Hepatocyte (in vitro differentiated cells): ENCODE measurements at places on chromosomes 11 and 22.

GRCh38 chr11:75595429-75595828 lies 33.4 kb downstream of the SERPINH1 start:
- H3K36me3 ChIP-seq = no peaks in the 10 kb centered on the region
- no peaks in the 10 kb centered on the region for H3K27me3 ChIP-seq
- no peak for DNase-seq

GRCh38 chr11:44944181-44944852 lies 6.4 kb downstream of the TP53I11 start:
- H3K36me3 ChIP-seq = no peaks in the 10 kb centered on the region
- H3K4me3 ChIP-seq = no peak overlapping the region
- no peak overlapping the region for H3K27ac ChIP-seq
- DNase-seq = no peak
- H3K4me1 ChIP-seq = no peaks in the 10 kb centered on the region

- H3K27ac ChIP-seq = no peak overlapping the region
- peak; percentile 47 for DNase-seq
- peaks cover 4% of the 10 kb centered on the region for H3K4me1 ChIP-seq
- no peaks in the 10 kb centered on the region for H3K27me3 ChIP-seq
These were observed 5.6 kb upstream of the KCTD17 start for GRCh38 chr22:37045958-37046357.

- no peaks in the 10 kb centered on the region for H3K27me3 ChIP-seq
- DNase-seq = no peak
- no peak overlapping the region for H3K4me3 ChIP-seq
These were observed 40.6 kb upstream of the TNRC6B start for GRCh38 chr22:40137132-40137531.

GRCh38 chr22:26751217-26751616 lies 93.8 kb downstream of the MIAT start:
- no peaks in the 10 kb centered on the region for H3K36me3 ChIP-seq
- DNase-seq = peak; percentile 19
- H3K4me1 ChIP-seq = no peaks in the 10 kb centered on the region

- no peak overlapping the region for H3K27ac ChIP-seq
- H3K4me3 ChIP-seq = no peak overlapping the region
- peaks cover 17% of the 10 kb centered on the region for H3K4me1 ChIP-seq
- peak; percentile 85 for DNase-seq
- H3K36me3 ChIP-seq = no peaks in the 10 kb centered on the region
These were observed 22.7 kb upstream of the GRAMD1B start for GRCh38 chr11:123407130-123407995.

GRCh38 chr11:45906965-45907611 lies at the start of gene FREY1:
Gene FREY1, minus strand, starts transcription at chr11:45907271. Its CDS starts 26 bp downstream, at chr11:45907245.
- no peak for DNase-seq
- no peak within 1 kb of the TSS for H3K27ac ChIP-seq
- H3K36me3 ChIP-seq = no peaks in the 10 kb centered on the region
- H3K27me3 ChIP-seq = no peaks in the 10 kb centered on the region
- H3K4me1 ChIP-seq = no peaks in the 10 kb centered on the region
- no peak within 1 kb of the TSS for H3K4me3 ChIP-seq

GRCh38 chr11:61293867-61294716 lies 1.0 kb downstream of the VWCE start:
- H3K27ac ChIP-seq = peak overlapping the region; percentile 63
- peaks cover 14% of the 10 kb centered on the region for H3K4me1 ChIP-seq
- H3K27me3 ChIP-seq = no peaks in the 10 kb centered on the region
- H3K36me3 ChIP-seq = no peaks in the 10 kb centered on the region
- H3K4me3 ChIP-seq = peak overlapping the region; percentile 61

- peak; percentile 70 for DNase-seq
- no peaks in the 10 kb centered on the region for H3K27me3 ChIP-seq
- no peak overlapping the region for H3K4me3 ChIP-seq
- H3K4me1 ChIP-seq = peaks cover 12% of the 10 kb centered on the region
- H3K36me3 ChIP-seq = no peaks in the 10 kb centered on the region
These were observed 26.0 kb downstream of the SLC22A6 start for GRCh38 chr11:62958547-62959421.

DNA sequence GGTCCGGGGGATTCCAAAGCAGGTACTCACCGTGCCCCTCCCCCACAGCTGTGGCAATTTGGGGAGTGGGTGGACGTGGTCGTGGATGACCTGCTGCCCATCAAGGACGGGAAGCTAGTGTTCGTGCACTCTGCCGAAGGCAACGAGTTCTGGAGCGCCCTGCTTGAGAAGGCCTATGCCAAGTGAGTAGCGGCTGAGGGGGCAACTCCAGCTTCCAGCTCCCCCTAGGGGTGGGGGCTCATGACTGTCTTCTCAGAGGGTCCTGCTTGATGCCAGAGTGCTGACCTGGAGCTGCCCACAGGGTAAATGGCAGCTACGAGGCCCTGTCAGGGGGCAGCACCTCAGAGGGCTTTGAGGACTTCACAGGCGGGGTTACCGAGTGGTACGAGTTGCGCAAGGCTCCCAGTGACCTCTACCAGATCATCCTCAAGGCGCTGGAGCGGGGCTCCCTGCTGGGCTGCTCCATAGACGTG lies 4.2 kb downstream of the CAPN1 start:
- H3K27ac ChIP-seq = no peak overlapping the region
- H3K4me1 ChIP-seq = peaks cover 15% of the 10 kb centered on the region
- no peak for DNase-seq
- H3K36me3 ChIP-seq = no peaks in the 10 kb centered on the region
- H3K4me3 ChIP-seq = no peak overlapping the region

DNA sequence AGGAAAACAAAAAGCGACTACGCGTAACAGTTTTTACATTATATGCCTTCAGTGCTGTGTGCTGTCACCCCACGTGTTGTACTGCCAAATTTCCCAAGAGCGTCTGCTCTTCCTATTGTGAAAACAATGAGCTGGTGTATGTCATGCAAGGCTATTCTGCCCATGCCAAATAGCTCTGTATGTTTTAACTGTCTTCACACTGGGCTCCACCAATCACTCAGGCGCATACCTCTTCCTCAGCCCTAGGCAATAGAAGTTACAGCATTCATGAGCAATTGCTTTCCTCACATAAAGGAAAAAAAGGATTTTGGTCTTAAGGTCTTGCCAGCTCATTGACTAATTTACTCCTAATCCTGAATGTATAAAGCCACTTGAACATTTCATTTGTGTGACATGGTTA lies 606.8 kb downstream of the NTM start:
- H3K4me3 ChIP-seq = no peak overlapping the region
- no peak overlapping the region for H3K27ac ChIP-seq
- H3K27me3 ChIP-seq = peaks cover 4% of the 10 kb centered on the region
- no peaks in the 10 kb centered on the region for H3K36me3 ChIP-seq
- no peak for DNase-seq
- H3K4me1 ChIP-seq = no peaks in the 10 kb centered on the region

DNA sequence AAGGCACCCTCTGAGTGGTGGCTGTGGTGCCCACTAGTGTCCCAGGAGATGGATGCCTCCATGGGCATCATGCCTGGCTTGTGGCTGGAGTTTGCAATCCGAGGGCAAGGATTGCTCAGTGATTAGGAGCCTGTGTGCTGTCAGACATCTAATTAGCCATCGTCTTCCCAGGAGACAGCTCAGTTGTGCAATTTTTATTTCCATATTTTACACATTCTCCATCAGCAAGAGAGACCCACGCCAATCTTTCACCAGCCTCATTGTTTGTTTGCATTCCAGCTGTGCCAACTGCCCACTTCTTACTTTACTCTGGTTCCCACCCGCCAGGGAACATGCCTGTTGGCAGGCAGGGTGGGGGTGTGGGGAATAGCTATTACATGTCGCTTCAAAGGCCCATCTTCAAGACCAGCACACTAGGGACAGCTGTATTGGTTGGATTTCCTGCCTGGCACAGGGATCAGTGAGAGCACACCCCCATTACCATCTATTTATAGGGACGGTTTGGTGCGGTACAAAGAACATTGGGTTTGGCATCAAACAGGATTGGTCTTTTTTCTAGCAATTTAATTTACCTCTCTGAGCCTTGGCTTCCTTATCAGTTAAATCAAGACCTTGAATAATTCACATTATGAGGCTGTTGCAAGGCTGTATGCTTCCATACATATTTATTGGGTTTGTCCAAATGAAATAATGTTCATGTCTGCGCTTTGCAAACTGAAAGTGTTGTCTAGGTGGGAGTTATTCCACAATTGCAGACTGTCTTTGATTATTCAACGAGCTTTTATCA lies 80.7 kb upstream of the NAV2 start:
- H3K36me3 ChIP-seq = no peaks in the 10 kb centered on the region
- H3K4me1 ChIP-seq = no peaks in the 10 kb centered on the region
- DNase-seq = no peak
- no peaks in the 10 kb centered on the region for H3K27me3 ChIP-seq
- H3K4me3 ChIP-seq = no peak overlapping the region
- no peak overlapping the region for H3K27ac ChIP-seq

GRCh38 chr11:70468256-70469195 lies 70.2 kb downstream of the CTTN start:
- H3K27ac ChIP-seq = no peak overlapping the region
- no peaks in the 10 kb centered on the region for H3K36me3 ChIP-seq
- H3K4me3 ChIP-seq = no peak overlapping the region
- no peak for DNase-seq
- no peaks in the 10 kb centered on the region for H3K4me1 ChIP-seq

DNA sequence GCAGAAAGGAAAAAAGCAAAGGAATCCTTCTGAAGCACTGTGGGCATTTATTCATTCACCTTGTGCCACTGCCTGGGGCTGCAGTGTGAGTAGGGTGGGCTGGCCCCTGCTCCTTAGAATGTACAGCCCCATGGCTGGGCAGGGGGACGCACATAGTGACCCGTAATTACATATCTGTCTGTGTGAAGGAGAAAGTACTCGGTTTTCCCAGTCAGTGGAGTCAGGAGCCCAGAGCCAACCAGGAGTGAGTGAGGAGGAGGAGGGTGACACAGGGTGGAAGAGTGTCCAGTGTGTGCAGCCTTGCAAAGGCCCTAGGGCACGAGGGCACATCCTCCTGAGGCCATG lies 91.9 kb downstream of the CDKN1C start:
- H3K36me3 ChIP-seq = no peaks in the 10 kb centered on the region
- H3K27me3 ChIP-seq = no peaks in the 10 kb centered on the region

DNA sequence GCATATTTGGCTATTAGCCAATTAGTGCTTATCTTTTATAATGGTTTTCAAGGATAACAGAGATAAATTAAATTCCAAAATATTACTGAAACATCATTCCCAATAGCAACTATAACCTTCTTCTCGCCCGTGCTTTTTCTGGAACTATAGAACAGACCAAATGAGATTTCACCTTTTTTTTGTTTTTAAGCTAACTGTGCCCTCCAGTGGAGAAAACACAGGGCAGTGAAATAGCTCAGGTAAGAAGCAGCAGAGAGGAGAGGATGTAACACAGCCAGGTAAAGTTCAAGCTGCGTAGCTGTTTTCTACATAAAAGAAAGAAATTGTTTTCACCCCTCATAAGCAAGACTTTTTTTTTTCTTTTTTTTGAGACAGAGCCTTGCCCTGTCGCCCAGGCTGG lies 28.2 kb downstream of the HSD17B12 start:
- no peaks in the 10 kb centered on the region for H3K36me3 ChIP-seq
- no peak overlapping the region for H3K27ac ChIP-seq
- no peak for DNase-seq

GRCh38 chr22:37464181-37464580 lies 22.0 kb downstream of the MFNG start:
- H3K27ac ChIP-seq = no peak overlapping the region
- DNase-seq = no peak

- H3K36me3 ChIP-seq = no peaks in the 10 kb centered on the region
- no peak for DNase-seq
- H3K4me3 ChIP-seq = no peak overlapping the region
- H3K27ac ChIP-seq = no peak overlapping the region
- no peaks in the 10 kb centered on the region for H3K27me3 ChIP-seq
These were observed 33.9 kb downstream of the NAT10 start for GRCh38 chr11:34139346-34139745.

DNA sequence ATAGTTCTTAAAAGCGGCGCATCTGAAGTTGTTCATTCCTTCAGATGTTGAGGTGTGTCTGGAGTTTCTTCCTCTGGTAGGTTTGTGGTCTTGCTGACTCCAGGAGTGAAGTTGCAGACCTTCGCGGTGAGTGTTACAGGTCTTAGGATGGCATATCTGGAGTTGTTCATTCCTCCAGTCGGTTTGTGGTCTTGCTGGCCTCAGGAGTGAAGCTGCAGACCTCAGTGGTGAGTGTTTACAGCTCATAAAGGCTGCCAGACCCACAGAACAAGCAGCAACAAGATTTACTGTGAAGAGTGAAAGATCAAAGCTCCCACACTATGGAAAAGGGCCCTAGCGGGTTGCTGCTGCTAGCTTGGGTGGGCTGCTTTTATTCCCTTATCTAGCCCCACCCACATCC lies 201.7 kb upstream of the PDGFD start:
- H3K27me3 ChIP-seq = no peaks in the 10 kb centered on the region
- no peak overlapping the region for H3K4me3 ChIP-seq
- no peaks in the 10 kb centered on the region for H3K36me3 ChIP-seq
- no peak for DNase-seq

GRCh38 chr11:2538951-2539350 lies 94.1 kb downstream of the KCNQ1 start:
- no peak overlapping the region for H3K4me3 ChIP-seq
- H3K27ac ChIP-seq = no peak overlapping the region
- no peak for DNase-seq
- H3K36me3 ChIP-seq = no peaks in the 10 kb centered on the region
- H3K27me3 ChIP-seq = no peaks in the 10 kb centered on the region

GRCh38 chr11:124068601-124069110 lies 27.5 kb upstream of the OR10G7 start:
- no peaks in the 10 kb centered on the region for H3K36me3 ChIP-seq
- peaks cover 17% of the 10 kb centered on the region for H3K27me3 ChIP-seq
- H3K4me3 ChIP-seq = no peak overlapping the region
- no peak for DNase-seq

GRCh38 chr11:78737891-78738290 lies 163.2 kb upstream of the NARS2 start:
- no peak overlapping the region for H3K27ac ChIP-seq
- no peaks in the 10 kb centered on the region for H3K27me3 ChIP-seq
- no peak overlapping the region for H3K4me3 ChIP-seq
- no peaks in the 10 kb centered on the region for H3K4me1 ChIP-seq
- DNase-seq = no peak

DNA sequence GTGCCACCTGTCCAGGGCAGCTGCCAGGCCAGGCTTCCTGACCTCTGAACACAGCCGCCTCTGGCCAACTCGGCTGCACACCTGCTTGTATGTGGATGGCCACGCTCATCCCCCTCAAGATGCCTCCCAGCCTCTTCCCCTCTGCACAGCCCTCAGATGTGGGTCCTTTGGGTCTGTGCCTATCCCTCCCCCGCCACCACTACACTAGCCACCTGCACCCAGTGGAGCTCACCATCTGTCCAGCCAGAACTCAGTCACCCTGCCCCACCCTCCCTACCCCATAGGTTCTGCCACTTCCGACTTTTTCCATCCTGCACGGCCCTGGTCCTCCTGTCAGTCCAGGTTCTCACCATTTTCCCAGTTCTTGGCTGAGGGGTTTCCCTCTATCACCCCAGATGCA lies 44.6 kb downstream of the PHF21B start:
- no peak for DNase-seq
- no peak overlapping the region for H3K27ac ChIP-seq
- no peak overlapping the region for H3K4me3 ChIP-seq

- H3K36me3 ChIP-seq = no peaks in the 10 kb centered on the region
- DNase-seq = peak; percentile 49
- no peaks in the 10 kb centered on the region for H3K27me3 ChIP-seq
- H3K4me3 ChIP-seq = no peak overlapping the region
- H3K27ac ChIP-seq = peak overlapping the region; percentile 66
These were observed 7.7 kb downstream of the SLC25A18 start for GRCh38 chr22:17570851-17571631.

- no peaks in the 10 kb centered on the region for H3K27me3 ChIP-seq
- DNase-seq = no peak
- no peaks in the 10 kb centered on the region for H3K36me3 ChIP-seq
- no peak overlapping the region for H3K27ac ChIP-seq
- no peak overlapping the region for H3K4me3 ChIP-seq
- peaks cover 8% of the 10 kb centered on the region for H3K4me1 ChIP-seq
These were observed 35.1 kb upstream of the WNT11 start for GRCh38 chr11:76241243-76242000.
